Fibroblast of skin of back (primary cell): ENCODE measurements at places on chromosomes 4 and X.

DNA sequence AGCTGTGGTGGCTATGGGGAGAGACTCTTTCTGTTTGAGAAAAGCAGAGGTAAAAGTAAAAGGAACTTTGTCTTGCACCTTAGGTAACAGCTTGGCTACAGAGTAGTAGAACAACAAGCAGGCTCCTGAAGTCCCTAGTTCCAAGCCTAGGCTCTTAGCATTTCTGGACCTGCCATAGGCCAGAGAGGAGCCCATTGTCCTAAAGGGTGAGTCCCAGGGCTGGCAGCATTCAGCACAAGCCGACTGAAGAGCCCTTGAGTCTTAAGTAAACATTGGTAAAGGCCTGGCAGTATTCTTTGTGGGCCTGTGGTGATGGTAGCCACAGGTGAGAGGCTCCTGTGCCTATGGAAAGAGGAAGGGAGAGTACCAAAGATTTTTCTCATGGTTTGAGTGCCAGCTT lies 38.2 kb downstream of the CSN3 start:
- DNase-seq: no peak

- DNase-seq: no peak
Observed at GRCh38 chr4:139526928-139527327, 29.1 kb downstream of the SETD7 start.

GRCh38 chr4:85778632-85779131 lies 303.7 kb downstream of the ARHGAP24 start:
- DNase-seq: peak; percentile 50

DNA sequence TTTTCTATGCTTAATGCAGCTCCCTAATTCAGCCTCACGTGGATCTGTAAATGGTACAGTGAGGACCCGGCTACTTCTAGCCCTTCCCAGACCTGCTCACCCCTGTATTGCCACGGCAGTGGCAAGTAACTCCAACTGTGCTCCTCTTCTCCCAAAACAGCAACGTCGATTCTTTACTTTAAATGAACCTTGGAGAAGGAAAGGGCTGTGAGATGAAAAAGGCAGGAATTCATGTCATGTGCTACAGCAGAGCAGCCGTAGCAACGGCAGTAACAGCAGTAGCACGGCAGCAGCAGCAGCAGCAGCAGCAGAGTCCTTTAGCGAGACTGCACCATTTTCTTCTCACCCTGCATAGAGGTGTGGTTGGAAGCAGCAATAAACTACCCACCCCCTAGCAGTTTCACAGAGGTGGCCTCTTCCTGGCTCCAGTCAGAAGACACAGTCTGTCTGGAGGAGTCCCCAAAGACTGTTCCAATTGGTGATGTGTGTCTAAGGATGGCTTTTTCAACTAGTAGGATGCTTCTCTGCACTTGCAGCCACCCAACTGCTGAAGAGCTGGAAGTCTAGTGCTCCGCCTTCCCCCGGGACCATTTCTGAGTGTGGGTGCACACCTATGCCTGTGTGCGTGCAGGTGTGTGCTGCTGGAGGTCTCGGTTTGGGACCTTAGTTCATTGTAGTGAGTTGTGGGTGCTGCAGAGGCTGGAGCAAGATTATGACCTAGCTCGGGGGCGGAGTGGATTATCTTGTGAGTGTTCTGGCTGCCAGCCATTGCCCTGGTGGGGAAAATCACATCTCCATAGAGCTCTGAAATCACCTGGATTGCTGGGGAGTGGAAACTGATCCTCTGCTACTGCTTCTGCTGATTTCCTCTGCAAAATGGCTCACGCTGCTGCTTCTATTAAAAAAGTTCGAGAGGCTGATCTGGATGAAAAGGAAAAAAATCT lies 67.2 kb downstream of the ANK2 start:
- DNase-seq: no peak

GRCh38 chr4:183738961-183739360 lies 79.9 kb downstream of the TRAPPC11 start:
- no peak for DNase-seq

DNA sequence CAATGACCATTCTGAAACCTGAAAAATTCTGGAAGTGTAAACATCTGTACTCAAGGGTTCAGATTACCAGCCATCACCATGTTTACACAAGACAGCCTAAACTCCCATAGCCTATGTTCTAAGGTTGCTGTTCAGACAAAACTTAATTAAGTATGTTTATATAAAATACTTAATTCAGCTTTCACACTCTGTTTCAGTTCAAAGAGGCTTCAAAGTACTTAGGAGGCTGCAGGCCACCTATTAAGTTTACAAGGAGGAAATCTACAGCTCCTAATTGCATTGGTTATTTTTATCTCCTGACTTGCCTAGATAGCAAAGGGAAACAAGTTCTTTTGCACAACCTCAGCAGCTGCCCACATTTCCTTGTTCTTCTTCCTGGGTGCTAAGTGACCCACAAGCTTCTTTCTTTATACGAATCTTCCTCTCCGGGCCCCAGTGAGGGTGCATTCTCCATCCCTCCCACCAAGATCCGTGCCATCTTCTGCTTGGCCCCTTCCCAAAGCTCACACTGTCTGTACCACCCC lies 2.0 kb downstream of the GAK start:
- DNase-seq: no peak
